Right lobe of liver (tissue), 6 donors: ENCODE measurements at places on chromosomes 3 and 15. TPM values are rescaled to one million over a fixed set of nuclear protein-coding genes. Genes with fewer than 3 reads are reported as not detected.

DNA sequence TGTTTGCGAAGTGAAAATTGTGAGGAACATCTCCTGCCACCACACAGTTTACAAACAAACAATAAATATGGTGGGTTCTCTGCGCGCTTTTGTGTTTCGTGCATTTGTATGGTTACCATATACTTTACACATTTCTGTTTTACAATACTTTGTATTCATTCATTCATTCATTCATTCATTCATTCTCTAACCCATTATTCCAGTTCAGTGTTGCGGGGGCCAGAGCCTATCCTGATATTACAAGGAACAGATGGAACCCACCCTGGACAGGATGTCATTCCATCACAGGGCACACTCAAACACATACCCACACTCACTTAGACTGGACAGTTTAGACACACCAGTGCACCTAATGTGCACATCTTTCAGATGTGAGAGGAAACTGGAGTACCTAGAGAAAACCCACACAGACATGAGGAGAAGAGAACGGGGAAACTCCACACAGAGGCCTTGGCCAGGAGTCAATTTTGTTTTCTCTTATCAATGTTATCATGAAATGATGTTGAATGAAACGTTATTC, 160.5 kb downstream of the FNDC3B start:
- H3K4me3 ChIP-seq, result no peak overlapping the region
- H3K27ac ChIP-seq, result no peak overlapping the region
- peaks cover 8% of the 10 kb centered on the region for H3K4me1 ChIP-seq
- DNase-seq, result no peak
- H3K36me3 ChIP-seq, result no peaks in the 10 kb centered on the region

The ZNF385D gene
- total RNA-seq, result 0.59 TPM

DNA sequence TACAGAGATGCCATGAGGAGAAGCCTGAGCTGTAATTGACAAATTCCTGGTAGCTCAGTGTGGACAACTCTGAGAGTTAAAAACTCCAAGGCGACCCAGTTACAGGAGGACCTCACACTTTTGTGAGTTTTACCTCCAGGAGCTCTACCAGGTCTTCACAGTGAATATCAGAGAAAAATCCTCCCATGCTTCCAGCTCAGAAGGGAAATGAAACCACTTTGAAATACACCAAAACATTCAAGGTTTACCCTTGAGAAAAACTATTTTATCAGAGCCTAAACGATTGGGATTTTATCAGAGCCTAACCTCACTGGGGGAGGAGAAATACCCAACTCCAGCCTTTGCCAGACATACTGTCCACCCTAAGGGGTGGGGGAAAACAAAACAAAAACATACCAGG, 52.4 kb downstream of the MCCC1 start:
- H3K4me1 ChIP-seq, result peaks cover 3% of the 10 kb centered on the region
- no peaks in the 10 kb centered on the region for H3K27me3 ChIP-seq
- DNase-seq, result no peak
- H3K4me3 ChIP-seq, result no peak overlapping the region

DNA sequence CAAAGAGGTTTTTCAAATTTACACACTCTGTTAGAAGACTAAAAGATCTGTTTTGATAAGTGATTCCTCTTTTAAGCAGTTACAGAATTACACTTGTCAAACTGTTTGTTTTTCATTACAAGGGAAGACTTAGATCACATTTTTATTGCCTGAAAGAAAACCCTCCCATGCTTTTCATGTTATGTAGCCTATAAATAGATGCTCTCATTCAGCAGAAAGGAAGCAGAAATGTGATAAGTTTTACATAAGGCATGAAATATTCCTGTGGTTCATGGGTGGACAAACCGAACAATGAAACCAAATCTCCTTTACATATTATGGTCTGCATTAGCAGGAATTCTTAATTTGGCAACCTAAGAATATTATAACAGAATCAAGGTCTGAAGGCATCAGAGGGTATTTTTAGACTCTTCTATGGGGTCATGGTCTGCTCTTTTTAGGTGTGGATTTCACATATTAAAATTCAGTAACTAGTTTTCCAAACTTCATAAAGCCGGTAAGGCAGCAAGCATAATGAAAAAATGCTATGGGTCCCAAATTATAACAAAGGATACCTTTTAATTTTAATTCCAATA, 37.3 kb upstream of the FXR1 start:
- H3K4me3 ChIP-seq, result no peak overlapping the region
- H3K27ac ChIP-seq, result no peak overlapping the region
- H3K27me3 ChIP-seq, result no peaks in the 10 kb centered on the region
- H3K36me3 ChIP-seq, result no peaks in the 10 kb centered on the region
- no peaks in the 10 kb centered on the region for H3K4me1 ChIP-seq

DNA sequence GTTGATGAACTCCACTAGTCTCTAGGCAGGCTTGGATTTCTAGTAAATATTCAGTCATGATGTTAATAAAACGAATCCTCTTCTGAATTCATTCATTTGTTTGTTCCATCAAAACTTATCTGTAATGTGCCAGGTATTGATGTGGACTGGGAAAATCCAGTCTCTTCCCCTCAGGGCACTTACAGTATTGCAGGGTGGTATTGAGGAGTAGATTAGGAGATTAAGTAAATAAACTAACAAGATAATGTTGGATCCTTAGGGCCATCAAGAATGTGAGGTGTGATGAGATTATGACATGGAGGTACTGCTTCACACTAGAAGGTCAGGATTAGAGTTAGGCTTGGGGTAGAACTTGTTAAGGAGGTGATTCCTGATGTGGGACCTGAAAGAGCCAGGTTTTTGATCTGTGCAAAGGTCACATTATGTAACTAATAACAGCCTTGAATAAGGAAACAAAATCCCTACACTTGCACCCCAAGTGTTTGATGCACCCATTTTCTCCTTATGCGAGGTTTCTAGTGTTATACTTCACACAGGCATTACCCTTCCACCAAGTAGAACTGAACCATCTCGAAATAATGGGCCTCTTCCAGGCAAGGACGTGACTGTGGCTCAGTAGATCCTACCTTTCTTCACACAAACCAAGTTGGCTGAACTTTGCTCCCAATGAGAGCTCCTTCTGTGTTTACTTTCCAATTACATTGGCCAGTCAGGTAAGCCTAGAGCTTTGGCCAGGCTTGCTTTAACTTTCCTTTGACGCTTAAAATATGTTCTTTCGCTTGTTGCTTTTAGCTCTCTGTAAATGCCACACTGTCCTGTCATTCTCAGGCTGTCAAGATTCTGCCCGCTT, 16.7 kb downstream of the MCTP2 start:
- no peaks in the 10 kb centered on the region for H3K36me3 ChIP-seq
- no peak overlapping the region for H3K4me3 ChIP-seq
- H3K27me3 ChIP-seq, result no peaks in the 10 kb centered on the region

DNA sequence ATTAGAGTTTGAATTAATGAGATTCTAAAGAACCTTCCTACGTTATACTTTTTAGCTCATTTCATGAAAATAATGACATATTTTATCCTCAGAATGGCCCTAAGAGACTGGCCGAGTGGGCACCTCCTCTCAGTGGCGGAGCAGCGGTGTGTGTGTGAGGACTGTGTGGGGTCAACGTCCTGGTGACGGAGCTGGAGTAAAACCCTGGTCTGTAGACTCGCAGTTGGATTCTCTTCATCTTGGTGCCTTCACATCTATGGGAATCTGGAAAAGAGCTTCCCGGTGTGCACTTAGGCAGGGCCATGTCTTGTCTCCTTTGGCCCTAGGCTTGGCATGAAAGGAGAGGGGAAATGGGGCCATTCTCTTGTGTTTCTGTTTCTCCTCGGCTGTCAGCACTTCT, 21.4 kb upstream of the PAQR5 start:
- no peak overlapping the region for H3K27ac ChIP-seq
- H3K4me3 ChIP-seq, result no peak overlapping the region
- H3K27me3 ChIP-seq, result no peaks in the 10 kb centered on the region

The BTLA gene
- not detected for total RNA-seq

The PLA1A gene
- total RNA-seq, result 16.6 TPM

DNA sequence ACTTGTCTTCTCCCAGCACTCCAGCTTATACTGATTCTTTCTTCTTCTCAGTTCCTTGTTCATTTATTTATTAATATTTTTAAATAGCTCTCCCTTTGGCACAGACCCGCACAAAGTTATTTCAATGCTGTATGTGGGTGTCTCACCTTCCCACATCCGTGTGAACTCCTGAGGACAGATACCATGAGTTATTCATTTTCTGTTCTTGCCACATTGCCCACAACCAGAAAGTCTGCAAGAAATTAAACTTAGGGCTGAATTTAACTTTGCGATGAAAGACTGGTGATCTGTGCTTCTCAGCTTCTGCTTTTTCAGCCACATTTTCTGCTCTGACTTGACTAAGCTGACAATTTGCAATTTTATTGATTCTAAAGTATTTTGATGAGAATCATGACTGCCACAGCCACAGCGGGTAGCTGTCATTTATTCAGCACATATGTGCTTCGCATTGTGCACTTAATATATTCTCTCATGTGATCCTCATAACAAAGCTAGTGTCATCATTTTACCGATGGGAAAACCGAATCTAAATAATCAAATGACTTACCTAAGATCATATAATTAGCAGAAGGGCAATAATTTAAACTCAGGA, 569.8 kb downstream of the EDEM1 start:
- H3K27ac ChIP-seq, result no peak overlapping the region
- no peaks in the 10 kb centered on the region for H3K4me1 ChIP-seq
- H3K4me3 ChIP-seq, result no peak overlapping the region
- no peak for DNase-seq

The TMEM207 gene
- not detected for total RNA-seq
